Right cardiac atrium (tissue), 5 donors: ENCODE measurements at places on chromosomes 3 and 15. TPM values are rescaled to one million over a fixed set of nuclear protein-coding genes. Genes with fewer than 3 reads are reported as not detected.
A peak's percentile ranks its signal among the peaks of the same experiment; 100 is the strongest.

The SPATA12 gene
- not detected for total RNA-seq

- no peak for DNase-seq
Observed at GRCh38 chr3:64848822-64849221, 161.0 kb upstream of the ADAMTS9 start.

- DNase-seq: peak; percentile 37
Observed at GRCh38 chr3:13044496-13045240, 28.6 kb downstream of the IQSEC1 start.

DNA sequence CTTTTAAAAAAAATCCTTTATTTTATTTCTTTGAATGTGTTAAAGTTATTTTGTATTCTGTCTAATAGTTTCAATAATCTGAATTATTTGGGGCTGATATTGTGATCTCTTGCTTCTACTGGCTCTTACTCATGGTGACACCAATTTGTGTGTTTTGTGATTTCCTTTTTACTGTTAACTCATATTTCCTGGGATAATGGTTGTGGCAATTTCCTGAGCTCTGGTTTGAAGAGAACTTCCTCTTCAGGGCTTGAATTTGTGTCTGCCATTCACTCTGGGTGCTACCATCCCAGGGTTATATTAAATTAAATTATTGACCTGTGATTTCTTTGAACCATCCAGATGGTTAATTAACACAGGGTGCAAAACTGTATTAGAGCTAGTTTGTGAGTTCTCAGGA, 60.4 kb upstream of the RNF7 start:
- DNase-seq: no peak

The SLC28A2 gene
- total RNA-seq: not detected

The ARPC4 gene
- total RNA-seq: 77.4 TPM
